ENCODE measurements at places on chromosomes 16 and 17. TPM values are rescaled to one million over a fixed set of nuclear protein-coding genes. Genes with fewer than 3 reads are reported as not detected.

- peak; percentile 36 for DNase-seq
- peak within 1 kb of the TSS; percentile 7 for H3K4me3 ChIP-seq
- H3K36me3 ChIP-seq = peaks cover 13% of the 10 kb centered on the region
- H3K4me1 ChIP-seq = peaks cover 16% of the 10 kb centered on the region
These were observed at the start of gene PNMT for GRCh38 chr17:39667945-39668924. TSS of gene PNMT (plus strand) at chr17:39668453. CDS start at chr17:39668476, 23 bp downstream.

DNA sequence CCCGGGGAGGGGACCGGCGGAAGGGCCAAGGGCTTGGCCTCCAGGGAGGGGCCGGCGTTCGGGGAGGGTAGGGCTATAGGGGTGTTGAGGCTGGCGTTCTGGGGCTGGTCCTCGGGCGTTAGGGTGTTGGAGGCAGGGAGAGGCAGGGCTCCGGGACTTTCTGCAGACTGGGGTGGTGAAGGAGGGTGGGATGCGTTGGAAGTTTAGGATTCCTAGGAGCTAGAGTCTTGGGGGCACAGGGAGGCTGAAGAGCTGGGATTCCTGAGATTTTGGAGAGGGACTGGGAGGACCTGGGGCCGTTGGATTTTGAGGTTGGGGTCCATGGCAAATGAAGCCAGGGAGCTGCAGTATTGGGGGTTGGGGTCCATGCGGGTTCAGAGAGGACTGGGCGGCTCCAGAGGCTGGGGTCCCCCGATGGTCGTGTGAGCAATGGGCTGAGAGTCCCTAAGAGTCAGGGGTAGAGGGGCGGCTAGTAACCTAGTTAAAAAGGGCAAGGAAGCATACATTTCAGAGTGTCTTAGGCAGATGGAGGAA, 740 bp downstream of the NFATC2IP start:
- peak overlapping the region; percentile 92 for H3K27ac ChIP-seq
- peaks cover 17% of the 10 kb centered on the region for H3K4me1 ChIP-seq

DNA sequence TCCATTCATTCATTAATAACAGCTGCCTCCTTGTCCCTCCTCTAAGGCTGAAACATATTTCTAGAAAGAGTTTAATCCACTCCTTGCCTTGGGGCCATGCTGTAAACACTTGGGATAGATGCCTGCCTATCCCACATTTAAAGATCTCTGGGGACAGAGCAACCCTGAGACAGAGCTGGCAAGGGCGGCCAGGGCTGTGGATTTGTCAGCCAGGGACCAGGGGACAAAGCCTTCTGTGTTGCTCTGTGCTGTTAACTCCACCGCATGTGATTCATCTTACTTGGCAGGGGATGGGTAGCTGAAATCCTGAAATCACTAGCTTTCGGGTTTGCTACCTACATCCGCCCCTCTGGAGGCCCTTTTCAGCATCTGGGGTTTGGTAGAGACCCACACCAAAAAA, 392.9 kb downstream of the SLC39A11 start:
- no peak overlapping the region for H3K4me3 ChIP-seq
- H3K4me1 ChIP-seq = peaks cover 24% of the 10 kb centered on the region
- H3K36me3 ChIP-seq = no peaks in the 10 kb centered on the region
- DNase-seq = peak; percentile 70

DNA sequence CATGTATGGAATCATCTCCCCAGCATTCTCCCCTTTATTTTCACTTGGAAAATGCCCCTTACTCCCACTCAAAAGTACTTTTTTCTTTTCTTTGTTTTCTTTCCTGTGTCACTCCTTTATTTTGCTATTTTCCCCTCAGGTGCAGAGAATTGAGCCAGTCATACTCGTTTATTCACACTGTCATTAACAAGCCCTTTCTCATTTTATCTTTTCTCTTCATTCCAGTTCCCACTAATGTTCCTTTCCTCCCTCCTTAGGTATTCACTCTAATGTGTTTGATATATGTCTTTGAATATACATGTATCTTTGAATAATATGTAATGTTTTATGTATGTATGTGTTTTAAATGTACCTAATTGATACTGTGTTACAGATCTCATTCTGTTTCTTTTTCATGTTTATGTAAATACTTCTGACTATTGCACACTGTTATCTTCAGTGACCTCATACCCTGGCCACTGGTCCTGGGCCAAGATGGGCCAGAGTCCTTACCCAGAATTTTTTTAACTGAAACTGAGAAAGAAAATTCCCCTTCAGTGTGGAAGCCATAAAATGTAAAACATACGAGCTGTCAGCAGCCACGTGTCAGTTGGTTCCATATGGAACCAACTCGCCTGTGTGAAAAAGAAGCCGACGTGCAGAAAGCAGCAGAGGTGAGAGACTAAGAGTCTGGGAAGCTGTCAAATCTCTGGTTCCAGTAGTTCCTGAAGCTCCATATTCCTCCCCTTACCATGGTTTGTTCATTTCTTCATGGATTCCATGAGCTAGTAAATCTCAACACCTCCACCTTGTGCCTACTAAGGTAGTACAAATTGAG, 5.8 kb downstream of the SRR start:
- H3K4me1 ChIP-seq = peaks cover 12% of the 10 kb centered on the region
- H3K27me3 ChIP-seq = no peaks in the 10 kb centered on the region
- no peak for DNase-seq

DNA sequence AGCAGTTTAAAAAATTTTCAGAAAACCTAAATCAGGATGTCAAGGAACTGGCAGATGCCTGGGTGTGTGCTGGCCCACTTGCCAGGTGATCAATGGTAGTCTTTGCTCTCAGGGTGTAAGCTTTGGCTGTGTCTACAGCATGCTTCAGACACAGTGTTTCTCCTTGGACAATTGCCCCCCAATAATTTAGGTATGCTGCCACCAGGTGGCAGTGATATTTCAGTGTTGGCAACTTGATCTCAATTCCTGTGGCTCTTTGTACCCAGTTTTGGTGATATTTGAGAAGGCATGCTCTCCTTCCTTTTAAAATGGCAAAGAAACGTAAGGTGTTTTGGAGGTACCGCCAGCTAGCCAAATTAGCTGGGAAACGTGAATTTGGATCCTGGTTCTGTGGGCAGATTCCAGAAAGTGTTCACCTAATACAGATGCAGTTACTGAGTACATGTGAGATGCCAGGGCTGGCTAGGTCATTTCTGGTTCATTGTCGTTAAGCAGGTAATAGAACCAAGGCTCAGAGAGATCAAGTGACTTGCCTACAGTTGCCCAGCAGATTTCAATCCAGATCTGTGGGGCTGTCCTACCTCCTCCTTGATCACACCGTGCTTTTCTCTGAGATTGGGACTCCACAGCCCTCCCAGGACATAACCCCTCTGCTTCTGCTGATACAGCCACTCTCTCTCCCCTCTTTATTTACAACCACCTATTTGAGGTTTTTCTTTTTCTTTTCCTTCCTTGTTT, 155.6 kb upstream of the PLCG2 start:
- no peak overlapping the region for H3K4me3 ChIP-seq
- DNase-seq = peak; percentile 73
- peaks cover 20% of the 10 kb centered on the region for H3K36me3 ChIP-seq
- no peak overlapping the region for H3K27ac ChIP-seq
- peaks cover 9% of the 10 kb centered on the region for H3K4me1 ChIP-seq
- no peaks in the 10 kb centered on the region for H3K27me3 ChIP-seq

GRCh38 chr17:21141331-21141730, 14.6 kb downstream of the DHRS7B start:
- no peak for DNase-seq

DNA sequence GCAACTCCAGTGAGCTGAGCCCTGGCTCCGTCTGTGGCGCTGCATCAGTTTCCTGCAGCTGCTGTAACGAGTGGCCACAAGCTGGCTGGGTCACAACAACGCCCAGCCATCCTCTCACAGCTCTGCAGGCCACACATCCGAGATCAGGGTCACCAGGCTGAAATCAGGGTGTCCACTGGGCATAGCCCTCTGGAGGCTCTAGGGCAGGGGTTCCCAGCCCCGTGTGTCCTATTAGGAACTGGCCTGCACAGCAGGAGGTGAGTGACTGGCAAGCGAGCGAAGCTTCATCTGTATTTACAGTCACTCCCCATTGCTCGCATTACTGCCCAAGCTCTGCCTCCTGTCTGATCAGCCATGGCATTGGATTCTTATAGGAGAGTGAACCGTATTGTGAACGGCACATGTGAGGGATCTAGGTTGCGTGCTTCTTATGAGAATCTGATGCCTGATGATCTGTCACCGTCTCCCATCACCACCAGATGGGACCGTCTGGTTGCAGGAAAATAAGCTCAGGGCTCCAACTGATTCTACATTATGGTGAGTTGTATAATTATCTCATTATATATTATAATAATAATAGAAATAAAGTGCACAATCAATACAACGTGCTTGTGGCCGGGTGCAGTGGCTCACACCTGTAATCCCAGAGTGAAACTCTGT, 176.5 kb downstream of the SEC14L1 start:
- H3K4me3 ChIP-seq = no peak overlapping the region
- no peaks in the 10 kb centered on the region for H3K27me3 ChIP-seq
- H3K27ac ChIP-seq = no peak overlapping the region
- DNase-seq = no peak

DNA sequence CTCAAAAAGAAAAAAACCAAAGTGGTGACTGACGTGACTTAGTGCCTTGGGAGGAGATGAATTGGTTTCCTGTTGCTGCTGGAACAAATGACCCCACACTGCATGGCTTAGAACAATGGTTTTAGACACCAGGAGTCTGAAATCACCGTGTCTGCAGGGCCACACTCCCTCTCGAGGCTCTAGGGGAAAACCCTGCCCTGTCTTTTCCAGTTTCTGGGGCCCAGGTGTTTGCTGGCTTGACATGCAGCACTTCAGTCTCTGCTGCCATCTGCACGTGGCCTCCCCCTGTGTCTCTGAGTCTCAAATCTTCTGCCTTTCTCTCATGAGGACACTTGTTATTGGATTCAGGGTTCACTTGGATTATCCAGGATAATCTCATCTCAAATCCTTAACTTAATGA, 323.8 kb upstream of the TNRC6C start:
- H3K4me1 ChIP-seq = no peaks in the 10 kb centered on the region
- no peaks in the 10 kb centered on the region for H3K36me3 ChIP-seq
- H3K27me3 ChIP-seq = peaks cover 20% of the 10 kb centered on the region
- no peak for DNase-seq
- H3K27ac ChIP-seq = no peak overlapping the region

DNA sequence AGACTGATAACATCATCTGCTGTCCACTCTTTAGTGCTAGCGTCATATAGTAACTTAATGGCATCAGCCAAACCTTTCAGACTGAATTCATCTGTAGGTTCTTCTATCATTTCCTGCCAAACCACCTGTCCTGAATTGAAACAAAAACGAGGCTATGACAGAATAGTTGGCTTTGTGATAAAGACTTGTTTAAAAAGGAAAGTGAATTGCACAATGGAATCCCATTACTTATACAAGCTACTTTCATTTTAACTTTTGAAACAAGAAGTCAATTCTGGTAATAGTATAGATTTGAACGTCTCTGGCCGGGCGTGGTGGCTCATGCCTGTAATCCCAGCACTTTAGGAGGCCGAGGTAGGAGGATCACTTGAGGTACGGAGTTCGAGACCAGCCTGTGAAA, 18.2 kb downstream of the LASP1NB start:
- H3K4me3 ChIP-seq = no peak overlapping the region
- H3K27ac ChIP-seq = no peak overlapping the region
- H3K36me3 ChIP-seq = no peaks in the 10 kb centered on the region
- no peak for DNase-seq
- no peaks in the 10 kb centered on the region for H3K4me1 ChIP-seq
- no peaks in the 10 kb centered on the region for H3K27me3 ChIP-seq

GRCh38 chr16:87686697-87687096, 79.1 kb downstream of the KLHDC4 start:
- H3K4me3 ChIP-seq = no peak overlapping the region
- no peaks in the 10 kb centered on the region for H3K36me3 ChIP-seq
- peaks cover 23% of the 10 kb centered on the region for H3K27me3 ChIP-seq

- H3K27me3 ChIP-seq = no peaks in the 10 kb centered on the region
- peaks cover 34% of the 10 kb centered on the region for H3K4me1 ChIP-seq
- no peak overlapping the region for H3K27ac ChIP-seq
- no peak overlapping the region for H3K4me3 ChIP-seq
- H3K36me3 ChIP-seq = no peaks in the 10 kb centered on the region
- DNase-seq = no peak
These were observed 10.2 kb upstream of the SEC14L5 start for GRCh38 chr16:4947722-4948503.

GRCh38 chr17:76398523-76399174, 14.2 kb downstream of the SPHK1 start:
- H3K27me3 ChIP-seq = no peaks in the 10 kb centered on the region
- peaks cover 75% of the 10 kb centered on the region for H3K36me3 ChIP-seq

The RGS9 gene
- 0.49 TPM for total RNA-seq

The NOL3 gene
- total RNA-seq = 49.8 TPM

The CA7 gene
- total RNA-seq = not detected

The ALDH3A1 gene
- 13.4 TPM for total RNA-seq

Measured in MCF 10A (cell line).